ENCODE measurements at places on chromosomes 12 and 14.
A peak's percentile ranks its signal among the peaks of the same experiment; 100 is the strongest.

DNA sequence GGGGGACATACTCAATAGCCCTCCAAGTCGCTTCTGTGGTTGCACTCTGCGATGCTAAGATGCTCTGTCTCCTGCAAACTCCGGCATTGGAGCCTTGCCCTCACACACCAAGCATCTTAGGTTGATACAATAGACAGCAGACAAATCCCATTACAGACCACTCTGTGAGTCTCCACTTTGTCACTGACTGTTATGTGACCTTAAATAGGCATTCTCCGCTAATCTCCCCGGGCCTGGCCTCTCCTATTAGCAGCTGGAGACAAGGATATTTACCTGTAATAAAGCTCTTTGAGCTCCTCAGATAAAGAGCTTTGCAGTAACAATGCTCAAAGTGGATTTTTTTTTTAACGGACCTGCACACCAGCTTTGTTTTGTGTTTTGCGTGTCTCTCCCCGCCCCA is 479.7 kb upstream of the TBX3 start:
- DNase-seq = no peak

DNA sequence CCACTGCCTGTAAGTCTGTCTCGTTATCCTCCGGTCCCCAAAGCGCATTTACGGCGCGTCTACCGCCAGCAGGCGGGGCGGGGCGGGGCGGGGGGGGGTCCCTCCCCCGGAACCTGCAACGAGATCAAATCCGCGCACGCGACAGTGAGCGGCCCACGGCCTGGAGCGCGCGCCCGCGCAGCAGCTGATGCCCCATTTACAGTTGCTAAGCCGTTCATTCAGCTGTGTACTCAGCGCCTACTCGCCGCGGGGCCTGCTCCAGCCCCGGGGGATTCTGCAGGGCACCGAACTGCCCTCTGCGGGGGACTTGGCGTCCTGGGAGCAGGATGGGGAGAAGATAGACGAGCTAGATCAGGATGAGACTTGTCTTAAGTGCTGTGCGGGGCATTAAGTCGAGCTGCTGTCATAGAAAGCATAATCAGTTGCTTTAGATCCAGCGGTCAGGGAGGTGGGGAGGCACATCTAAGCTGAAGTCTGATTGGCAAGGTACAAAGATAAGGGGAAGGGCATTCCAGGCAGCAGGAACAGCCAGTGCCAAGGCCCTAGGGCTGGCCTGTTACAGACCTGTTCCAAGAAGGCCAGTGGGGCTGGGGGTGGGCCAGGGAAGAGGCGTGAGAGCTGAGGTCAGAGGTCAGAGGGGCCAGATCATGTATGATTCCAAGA is 1.4 kb upstream of the CCDC85C start:
- DNase-seq = peak; percentile 59

- DNase-seq = no peak
These were observed 5.5 kb upstream of the GAS2L3 start for GRCh38 chr12:100567945-100568344.

GRCh38 chr14:75242546-75243273 is 35.9 kb upstream of the FOS start:
- no peak for DNase-seq

- DNase-seq = no peak
These were observed 72.6 kb upstream of the NCOR2 start for GRCh38 chr12:124640056-124640455.
